A549 (cell line): ENCODE measurements at places on chromosomes 3 and 15. TPM values are rescaled to one million over a fixed set of nuclear protein-coding genes. Genes with fewer than 3 reads are reported as not detected.

GRCh38 chr3:169699070-169699469, 35.6 kb upstream of the MECOM start:
- DNase-seq = no peak

DNA sequence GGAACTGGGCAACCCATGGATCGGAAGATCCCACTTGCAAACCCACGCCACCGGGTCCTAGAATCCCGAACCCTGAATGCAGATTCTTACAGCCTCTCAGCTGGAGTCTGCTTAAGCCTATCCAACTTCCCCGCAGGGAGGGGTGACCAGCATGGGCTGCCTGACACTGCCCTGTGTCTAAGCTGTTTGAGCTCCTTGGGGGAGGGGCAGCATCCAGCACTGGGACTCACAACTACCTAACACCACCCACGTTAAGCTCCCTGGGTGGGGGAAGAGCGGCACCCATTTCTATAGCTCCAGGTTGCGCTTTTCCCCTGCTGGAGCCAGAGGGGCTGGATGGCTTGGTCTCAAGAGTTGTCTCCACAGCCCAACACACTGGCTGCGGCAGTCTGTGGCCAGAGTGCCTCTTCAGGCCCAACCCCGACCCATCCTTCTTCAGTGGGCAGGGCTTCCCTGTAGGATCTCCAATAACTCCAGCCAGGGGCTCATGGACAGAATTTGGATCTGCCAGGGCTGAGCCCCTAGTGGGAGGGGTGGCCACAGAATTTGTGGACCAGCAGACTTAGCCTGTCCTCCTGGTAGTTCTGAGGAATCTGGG, 649.2 kb downstream of the TUSC7 start:
- DNase-seq = no peak

DNA sequence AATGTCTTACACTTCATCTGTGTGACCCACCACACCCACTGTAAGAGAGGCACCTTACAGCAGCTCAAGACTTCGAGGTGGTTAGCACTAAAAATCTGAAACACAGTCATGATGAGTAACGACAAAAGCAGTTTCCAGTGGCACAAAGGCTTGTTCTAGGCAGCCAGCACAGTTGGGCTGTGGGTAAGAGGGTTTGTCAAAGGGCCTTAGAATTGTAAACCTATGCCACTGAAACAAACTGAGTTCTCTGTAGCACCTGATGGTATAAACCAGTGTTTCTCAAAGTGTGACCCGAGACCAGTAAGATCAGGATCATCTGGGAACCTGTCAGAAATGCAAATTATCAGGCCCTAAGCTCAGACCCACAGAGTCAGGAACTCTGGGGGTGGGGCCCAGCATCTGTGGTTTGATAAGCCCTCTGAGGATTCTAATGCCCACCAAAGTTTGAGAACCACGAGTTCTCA, 36.5 kb downstream of the DAPK2 start:
- no peak for DNase-seq

The ALG1L2 gene
- polyA plus RNA-seq = not detected in 3 replicates

The TNNC1 gene
- polyA plus RNA-seq = 2.6 to 3.3 TPM (median 2.8 TPM) in 3 replicates

The SPSB4 gene
- polyA plus RNA-seq = 0.04 to 0.05 TPM (median 0.05 TPM) in 3 replicates

The CX3CR1 gene
- 0.04 to 0.07 TPM (median 0.06 TPM) in 3 replicates for polyA plus RNA-seq
